ENCODE measurements at places on chromosomes 5 and 9.

DNA sequence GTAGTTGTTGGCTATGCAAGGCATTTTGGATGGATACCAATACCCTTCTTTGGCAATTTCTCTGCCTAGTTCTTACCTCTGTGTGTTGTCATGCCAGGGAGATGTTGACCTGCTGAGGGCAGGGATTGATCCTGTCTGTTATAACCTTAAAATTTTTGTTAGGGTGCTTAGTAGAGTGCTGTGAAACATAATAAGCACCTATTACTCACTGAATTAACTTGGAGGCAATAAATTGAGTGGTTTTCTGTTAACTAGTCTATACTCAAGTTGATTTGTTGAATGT, 177.2 kb downstream of the ARHGAP26 start:
- DNase-seq = no peak

DNA sequence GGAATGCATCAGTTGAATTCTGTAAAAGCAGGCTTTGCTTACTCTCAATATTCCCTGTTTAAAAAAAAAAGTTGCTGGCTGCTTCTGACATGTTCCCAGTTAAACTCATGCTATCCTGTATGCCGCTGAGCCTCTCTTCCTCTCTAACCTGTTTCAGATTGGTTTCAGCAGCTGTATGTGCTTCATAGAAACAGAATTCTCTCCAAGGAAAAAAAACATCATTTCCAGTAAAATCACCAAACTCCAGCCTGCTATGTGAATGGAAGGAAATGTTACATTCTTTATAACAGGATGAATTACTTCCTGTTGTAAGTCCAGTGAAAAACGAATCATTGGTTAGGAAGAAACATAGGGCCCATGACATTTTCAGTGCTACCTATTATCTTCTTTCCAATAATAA, 25.7 kb upstream of the KCNV2 start:
- DNase-seq = no peak

- DNase-seq = no peak
Measured at GRCh38 chr5:140927228-140927573, 1.1 kb downstream of the PCDHAC1 start.

GRCh38 chr5:24444414-24444813, 200.4 kb downstream of the CDH10 start:
- DNase-seq = no peak

GRCh38 chr5:66362046-66362445, 217.9 kb downstream of the SREK1 start:
- DNase-seq = no peak

Data from suppressor macrophage (primary cell).